ENCODE measurements at places on chromosomes 1 and 21. TPM values are rescaled to one million over a fixed set of nuclear protein-coding genes. Genes with fewer than 3 reads are reported as not detected.

The PIK3R3 gene
- 1.8 TPM for total RNA-seq

The TFF2 gene
- not detected for total RNA-seq

The CCDC17 gene
- total RNA-seq: 0.99 TPM

- H3K36me3 ChIP-seq: no peaks in the 10 kb centered on the region
- H3K27ac ChIP-seq: no peak overlapping the region
- H3K27me3 ChIP-seq: no peaks in the 10 kb centered on the region
These were observed 49.5 kb upstream of the VCAM1 start for GRCh38 chr1:100670083-100670482.

GRCh38 chr1:230394134-230394533 lies 32.0 kb downstream of the PGBD5 start:
- no peaks in the 10 kb centered on the region for H3K36me3 ChIP-seq
- DNase-seq: no peak

GRCh38 chr1:182680901-182681567 lies 3.4 kb downstream of the RGS8 start:
- H3K36me3 ChIP-seq: no peaks in the 10 kb centered on the region
- H3K4me1 ChIP-seq: no peaks in the 10 kb centered on the region
- no peaks in the 10 kb centered on the region for H3K27me3 ChIP-seq
- H3K27ac ChIP-seq: no peak overlapping the region
- DNase-seq: peak; percentile 14

DNA sequence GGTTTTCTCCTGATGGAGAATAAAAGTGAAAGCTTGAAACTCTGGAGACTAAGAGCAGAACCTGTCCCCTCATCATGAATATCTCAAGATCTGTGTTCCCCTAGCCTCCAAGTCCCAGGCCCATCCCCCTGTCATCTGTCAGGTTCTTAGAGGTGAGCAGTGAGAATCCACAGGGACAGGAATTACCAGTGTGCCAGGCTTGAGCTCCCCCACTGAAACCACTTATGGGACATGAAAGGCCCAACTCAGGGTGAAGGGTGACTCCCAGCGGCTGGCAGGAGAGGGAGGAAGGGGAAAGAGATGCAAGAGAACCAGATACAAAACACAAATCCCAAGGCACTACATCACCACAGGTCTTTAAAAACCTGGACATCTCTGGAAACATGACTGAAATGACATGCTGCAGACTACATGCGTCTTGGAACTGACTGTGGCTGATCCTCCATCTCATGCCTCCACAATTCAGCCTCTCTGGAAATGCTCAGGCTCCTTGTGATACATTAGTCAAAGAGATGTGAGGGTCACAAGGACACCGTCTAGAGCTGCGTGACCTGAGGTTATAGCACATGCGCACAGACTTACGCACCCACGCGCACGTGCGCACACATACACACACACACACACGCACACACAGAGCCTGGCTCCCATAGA lies 6.8 kb upstream of the LY9 start:
- H3K36me3 ChIP-seq: no peaks in the 10 kb centered on the region
- H3K4me3 ChIP-seq: no peak overlapping the region
- no peaks in the 10 kb centered on the region for H3K4me1 ChIP-seq
- no peak for DNase-seq
- no peak overlapping the region for H3K27ac ChIP-seq

- H3K4me1 ChIP-seq: no peaks in the 10 kb centered on the region
- no peak overlapping the region for H3K27ac ChIP-seq
- no peak overlapping the region for H3K4me3 ChIP-seq
- no peaks in the 10 kb centered on the region for H3K27me3 ChIP-seq
- no peaks in the 10 kb centered on the region for H3K36me3 ChIP-seq
These were observed 303.6 kb downstream of the BARHL2 start for GRCh38 chr1:90413519-90413918.

DNA sequence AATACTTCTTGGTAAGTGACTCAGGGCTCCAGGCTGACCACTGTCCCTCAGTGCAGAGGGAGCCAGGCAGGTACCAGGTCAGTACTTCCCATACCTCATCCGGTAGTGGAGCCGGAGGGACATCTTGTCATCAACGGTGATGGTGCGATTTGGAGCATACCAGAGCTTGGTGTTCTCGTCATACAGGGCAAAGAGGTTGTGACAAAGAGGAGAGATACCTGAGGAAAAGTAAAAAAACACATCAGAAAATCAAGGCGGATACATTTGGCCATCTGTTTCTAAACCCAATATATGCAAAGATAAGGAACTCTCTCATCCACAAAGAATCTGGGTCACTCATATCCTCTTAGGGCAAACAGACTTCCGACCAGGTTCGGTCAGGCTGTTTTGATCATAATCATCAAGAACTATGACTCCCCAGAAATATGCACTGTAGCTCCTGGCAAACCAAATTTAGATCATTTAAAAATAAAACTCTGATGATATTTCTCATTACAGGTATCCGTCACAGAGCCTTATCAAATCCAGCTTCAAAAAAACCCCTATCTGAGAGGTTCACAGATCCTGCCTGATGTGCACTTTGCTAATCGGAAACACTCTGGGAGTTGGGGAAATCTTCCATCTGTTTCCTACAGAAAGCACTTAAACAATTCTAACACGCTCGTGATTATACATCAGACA lies 87.3 kb downstream of the JAK1 start:
- H3K27ac ChIP-seq: no peak overlapping the region
- peaks cover 4% of the 10 kb centered on the region for H3K4me1 ChIP-seq
- peaks cover 5% of the 10 kb centered on the region for H3K36me3 ChIP-seq
- no peaks in the 10 kb centered on the region for H3K27me3 ChIP-seq

GRCh38 chr1:151362308-151363155 lies 10.0 kb downstream of the SELENBP1 start:
- H3K4me3 ChIP-seq: no peak overlapping the region
- H3K4me1 ChIP-seq: no peaks in the 10 kb centered on the region
- peaks cover 1% of the 10 kb centered on the region for H3K36me3 ChIP-seq
- no peak overlapping the region for H3K27ac ChIP-seq

DNA sequence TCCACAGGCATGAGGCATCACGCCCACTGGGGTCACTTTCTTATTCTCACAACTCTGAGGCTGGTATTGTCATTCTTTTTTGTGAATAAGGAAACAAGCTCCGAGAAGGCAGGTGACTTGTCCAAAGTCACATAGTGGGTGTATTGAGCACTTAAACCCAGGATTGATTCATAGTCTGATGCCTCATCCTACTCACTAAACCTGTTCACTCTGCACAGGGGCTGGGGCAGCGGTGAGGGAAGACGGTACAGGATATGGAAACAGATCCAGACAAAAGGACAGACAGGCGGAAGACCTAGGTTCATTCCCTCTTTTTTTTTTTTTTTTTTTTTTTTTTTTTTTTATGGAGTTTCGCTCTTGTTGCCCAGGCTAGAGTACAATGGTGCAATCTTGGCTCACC lies 56.6 kb downstream of the NKAIN1 start:
- no peak overlapping the region for H3K27ac ChIP-seq
- no peak for DNase-seq
- peaks cover 19% of the 10 kb centered on the region for H3K27me3 ChIP-seq
- H3K4me1 ChIP-seq: no peaks in the 10 kb centered on the region
- no peak overlapping the region for H3K4me3 ChIP-seq
- no peaks in the 10 kb centered on the region for H3K36me3 ChIP-seq

Data from fibroblast of lung (primary cell).